NCI-H1436 treated with DMSO at 0.1 percent for 48 hours (cell line): ENCODE measurements at places on chromosomes 13 and 19.

GRCh38 chr13:29513002-29513980, 82.2 kb downstream of the SLC7A1 start:
- DNase-seq: no peak

DNA sequence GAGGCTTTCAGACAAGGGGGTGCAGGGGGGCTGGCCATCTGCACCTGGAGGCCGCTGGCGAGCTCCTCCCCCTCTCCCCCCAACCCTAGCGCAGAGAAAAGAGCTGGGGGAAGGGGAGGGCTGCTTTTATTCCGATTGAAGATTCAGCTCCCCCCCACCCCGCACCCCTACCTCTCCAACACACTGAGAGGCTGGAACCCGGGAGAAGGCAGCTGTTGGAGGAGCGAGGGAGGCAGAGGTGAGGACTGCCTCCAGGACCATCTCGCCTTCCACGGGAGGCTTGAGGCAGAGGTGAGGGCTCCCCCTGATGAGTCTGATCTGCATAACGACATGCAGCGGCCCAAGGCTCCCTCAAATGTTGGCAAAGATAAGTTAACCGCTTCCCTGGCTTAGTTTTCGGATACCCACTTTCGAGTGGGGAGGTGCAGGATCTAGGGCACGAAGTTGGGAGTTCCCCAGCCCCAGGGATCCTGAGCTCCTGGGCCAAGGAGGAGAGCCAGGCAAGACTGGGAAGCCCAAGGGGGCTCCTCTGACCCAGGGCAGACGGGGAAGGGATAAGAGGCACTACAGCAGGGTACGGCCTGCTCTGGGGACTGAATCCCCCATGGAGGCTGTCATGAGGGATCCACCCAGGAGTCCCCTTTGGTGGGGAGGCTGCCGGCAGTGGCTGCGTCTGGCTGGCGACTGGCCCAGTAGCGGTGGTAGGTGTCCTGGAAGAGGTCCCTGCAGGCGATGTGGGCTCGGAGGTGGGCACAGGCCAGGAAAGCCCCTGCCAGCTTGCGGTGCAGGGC, 1.2 kb upstream of the NUMBL start:
- no peak for DNase-seq

DNA sequence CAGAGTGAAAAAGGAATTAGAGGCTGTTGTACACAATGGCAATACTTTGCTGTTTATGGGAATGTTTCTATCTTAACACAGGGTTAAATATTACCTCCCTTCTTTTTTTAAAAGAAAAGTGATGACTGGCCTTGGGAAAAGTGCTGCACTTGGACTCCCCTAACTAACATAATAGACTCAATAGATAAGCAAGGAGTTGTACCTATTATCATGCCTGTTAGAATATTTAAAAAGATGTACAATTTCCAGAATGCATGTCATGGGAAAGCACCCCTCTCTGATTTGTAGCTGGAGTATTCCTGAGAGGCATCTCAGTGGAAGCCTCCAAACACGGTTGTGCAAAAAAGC, 79.3 kb upstream of the GPC6 start:
- DNase-seq: no peak

DNA sequence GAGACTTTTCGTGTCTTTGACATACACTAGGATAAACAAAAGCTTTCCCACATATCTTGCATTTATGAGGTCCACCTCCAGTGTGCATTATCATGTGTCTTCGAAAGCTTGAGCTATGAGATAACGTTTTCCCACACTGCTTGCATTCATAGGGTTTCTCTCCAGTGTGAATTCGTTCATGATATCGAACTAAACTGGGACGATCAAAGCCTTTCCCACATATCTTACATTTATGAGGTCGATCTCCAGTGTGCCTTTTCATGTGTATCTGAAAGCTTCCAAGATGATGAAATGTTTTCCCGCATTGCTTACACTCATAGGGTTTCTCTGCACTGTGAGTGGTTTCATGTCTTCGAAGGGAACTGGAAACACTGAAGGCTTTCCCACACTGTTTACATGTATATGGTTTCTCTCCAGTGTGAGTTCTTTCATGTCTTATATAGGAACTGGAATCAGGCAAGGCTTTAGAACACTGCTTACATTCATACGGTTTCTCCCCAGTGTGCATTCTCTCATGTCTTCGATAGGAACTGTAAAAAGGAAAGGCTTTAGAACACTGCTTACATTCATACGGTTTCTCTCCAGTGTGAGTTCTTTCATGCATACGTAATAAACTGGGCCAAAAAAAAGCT, 14.5 kb downstream of the ZNF563 start:
- DNase-seq: no peak

- DNase-seq: no peak
Observed at GRCh38 chr13:77836423-77836822, 82.2 kb downstream of the EDNRB start.

- no peak for DNase-seq
Observed at GRCh38 chr19:2101417-2102335, 5.0 kb downstream of the IZUMO4 start.

DNA sequence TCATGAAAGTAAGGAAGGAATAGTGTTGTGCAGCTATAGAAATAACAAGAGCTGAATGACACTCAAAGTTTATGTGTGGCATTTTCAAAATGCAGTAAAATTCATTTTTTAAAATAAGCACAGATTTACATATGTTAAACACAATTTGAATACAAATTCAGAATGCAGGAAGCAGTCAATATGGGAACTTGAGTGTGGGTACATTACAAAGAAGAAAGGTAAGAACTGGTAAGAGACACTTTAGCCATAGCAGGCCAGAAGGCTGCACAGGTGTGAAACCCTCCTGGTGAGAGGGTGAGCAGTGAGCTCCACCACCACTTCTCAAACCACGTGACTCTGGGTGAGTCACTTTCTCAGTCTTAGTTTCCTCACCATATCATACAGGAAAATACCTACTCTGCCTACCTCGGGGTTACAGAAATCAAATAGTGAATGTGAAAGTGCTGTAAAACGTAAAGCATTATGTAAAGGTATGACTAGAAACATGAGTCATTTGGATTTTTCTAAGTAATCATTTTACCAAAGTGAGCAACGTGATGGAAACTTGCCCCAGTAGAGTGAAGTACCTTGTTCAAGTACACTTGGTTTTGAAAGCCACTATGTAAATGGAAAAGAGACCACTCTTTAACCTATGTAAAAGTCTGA, 40.5 kb downstream of the USP12 start:
- DNase-seq: no peak

- no peak for DNase-seq
Observed at GRCh38 chr19:49475995-49476880, 2.2 kb downstream of the FLT3LG start.

DNA sequence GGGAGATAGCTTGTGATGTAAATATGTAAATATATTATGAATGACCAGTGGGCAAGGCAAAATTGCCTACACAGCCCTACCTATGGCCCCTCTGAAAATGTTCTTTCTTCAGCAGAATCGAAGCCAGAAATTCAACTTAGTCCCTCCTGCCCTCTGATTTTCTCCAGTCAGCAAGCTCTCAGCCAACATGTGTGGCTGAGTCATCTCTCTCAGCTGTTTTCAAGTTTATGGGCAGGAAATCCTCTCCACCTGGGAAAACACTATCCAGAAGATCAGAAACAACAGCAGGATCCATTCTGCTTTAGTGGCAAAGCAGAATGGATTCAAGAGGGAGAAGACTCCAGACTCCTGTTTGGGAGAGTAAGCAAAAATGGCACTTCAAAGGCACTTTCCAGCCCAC, 8.9 kb upstream of the ZNF527 start:
- DNase-seq: no peak

GRCh38 chr19:8338835-8339234, 4.2 kb downstream of the KANK3 start:
- DNase-seq: no peak

DNA sequence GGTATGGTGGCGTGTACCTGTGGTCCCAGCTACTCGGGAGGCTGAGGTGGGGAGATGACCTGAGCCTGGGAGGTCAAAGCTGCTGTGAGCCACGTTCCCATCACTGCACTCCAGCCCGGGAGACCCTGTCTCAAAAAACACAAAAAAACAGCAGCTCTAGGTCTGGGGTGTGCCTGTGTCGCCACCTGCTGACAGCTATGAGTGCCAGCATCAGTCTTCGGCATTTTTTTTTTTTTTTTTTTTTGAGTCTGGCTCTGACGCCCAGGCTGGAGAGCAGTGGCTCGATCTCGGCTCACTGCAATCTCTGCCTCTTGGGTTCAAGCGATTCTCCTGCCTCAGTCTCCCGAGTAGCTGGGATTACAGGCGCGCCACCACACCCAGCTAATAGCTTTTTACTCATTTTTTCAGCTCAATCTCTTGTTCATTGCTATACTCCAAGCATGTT, 10.1 kb downstream of the AP2S1 start:
- no peak for DNase-seq

GRCh38 chr19:34837262-34837661, 64.2 kb upstream of the ZNF599 start:
- DNase-seq: no peak

GRCh38 chr19:44851427-44851826, 5.3 kb downstream of the NECTIN2 start:
- no peak for DNase-seq

DNA sequence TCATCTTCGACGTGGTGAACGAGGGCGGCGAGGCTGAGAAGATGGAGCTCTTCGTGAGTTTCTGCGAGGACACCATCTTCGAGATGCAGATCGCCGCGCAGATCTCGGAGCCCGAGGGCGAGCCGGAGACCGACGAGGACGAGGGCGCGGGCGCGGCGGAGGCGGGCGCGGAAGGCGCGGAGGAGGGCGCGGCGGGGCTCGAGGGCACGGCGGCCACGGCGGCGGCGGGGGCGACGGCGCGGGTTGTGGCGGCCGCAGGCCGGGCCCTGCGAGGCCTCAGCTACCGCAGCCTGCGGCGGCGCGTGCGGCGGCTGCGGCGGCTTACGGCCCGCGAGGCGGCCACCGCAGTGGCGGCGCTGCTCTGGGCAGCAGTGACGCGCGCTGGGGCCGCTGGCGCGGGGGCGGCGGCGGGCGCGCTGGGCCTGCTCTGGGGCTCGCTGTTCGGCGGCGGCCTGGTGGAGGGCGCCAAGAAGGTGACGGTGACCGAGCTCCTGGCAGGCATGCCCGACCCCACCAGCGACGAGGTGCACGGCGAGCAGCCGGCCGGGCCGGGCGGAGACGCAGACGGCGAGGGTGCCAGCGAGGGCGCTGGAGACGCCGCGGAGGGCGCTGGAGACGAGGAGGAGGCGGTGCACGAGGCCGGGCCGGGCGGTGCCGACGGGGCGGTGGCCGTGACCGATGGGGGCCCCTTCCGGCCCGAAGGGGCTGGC, 52.6 kb downstream of the MAP4K1 start:
- DNase-seq: no peak

GRCh38 chr13:78383071-78383484, 220.3 kb downstream of the POU4F1 start:
- DNase-seq: no peak

DNA sequence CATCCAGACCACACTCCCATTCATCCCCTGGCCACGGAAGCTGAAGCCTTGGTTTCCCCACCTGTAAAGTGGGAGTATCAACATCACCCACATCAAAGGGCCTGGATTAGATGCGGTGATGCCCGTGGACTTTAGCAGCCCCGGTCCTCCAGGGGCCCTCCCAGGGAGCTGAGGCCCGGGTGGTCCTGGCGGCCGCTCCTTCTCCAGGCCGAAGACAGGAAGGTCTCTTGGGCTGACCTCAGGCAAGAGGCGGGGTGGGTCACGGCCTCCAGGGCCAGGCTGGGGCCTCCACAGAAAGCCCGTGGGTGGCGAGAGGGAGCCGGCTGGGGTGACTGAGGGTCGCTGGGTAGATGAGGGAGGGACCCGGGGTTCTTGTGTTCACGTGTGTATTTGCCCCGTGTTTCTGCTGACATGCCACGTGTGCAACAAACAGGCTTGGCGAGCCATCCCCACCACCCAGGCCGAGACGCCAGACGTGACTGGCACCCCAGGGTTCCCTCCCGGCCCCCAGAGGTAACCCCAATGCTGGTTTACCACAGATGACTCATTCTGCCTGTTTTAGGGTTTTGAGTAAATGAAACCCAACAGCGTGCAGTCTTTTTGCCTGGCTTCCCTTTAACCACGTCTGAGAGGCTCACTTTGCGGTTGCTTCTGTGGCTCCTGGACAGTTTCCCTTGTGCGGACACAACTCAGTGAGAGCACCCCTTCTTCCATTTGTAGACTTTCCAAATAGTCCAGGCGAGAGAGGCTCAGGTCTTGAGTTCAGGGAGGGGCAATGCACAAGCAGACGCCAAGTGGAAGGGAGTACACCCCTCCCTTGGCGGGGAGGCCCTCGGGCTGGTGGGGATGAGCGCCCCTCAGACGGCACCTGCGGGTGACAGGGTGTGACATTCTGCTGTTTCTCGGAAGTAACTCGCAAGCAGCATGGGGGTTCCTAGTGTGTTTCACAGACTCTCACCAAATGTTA, 42.9 kb downstream of the C13orf46 start:
- no peak for DNase-seq

GRCh38 chr19:51668216-51668615, 21.6 kb upstream of the SIGLEC14 start:
- no peak for DNase-seq

DNA sequence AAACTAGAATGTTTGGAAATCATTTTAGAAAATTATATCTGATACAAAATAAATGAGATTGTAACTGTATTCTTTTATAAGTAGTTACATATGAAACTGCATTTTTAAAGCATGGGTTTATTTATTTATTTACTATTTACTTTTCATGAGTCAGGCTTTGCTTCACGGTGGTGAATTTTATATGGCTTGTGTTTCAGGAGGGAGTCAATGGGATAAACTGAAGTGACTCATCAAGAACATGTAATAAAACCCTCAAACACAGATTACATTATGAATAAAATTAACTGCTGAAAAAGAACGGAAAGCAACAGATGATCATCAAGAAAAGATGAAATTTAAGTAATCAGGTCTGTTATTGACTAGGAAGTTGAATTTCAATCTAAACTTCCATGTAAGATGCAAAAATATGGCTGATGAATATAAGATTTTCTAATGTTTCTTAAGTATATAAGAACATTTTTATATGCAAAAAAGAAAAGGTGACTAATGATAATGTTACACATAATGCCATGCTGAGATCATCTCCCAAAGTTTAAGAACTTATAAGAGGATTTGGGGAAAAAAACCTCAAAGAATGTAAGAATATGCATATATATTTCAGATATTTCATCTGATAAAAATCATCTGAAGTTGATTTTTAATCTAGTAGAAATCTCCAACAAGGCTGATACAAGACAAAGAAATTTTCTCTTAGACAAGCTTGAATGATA, 383.6 kb downstream of the SLITRK1 start:
- DNase-seq: no peak

GRCh38 chr19:10544753-10545251, 1.1 kb downstream of the ATG4D start:
- DNase-seq: no peak

DNA sequence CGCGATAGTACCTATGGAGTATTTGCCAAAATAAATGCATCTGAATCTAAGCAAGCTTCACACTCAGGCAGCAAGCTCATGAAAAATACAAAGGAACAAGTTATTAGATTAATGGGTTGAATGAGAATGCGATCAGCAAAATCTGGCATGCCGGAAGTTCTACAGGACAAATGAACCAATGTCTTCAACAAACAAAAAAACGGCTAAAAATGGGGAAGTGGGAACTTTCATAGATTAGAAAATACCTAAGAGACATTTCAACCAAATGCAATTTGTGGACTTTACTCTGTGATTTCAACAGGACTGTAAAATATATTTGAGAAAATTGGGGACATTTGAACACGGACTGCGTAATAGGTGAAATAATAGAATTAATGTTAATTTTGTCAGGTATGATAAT, 22.4 kb upstream of the RNASEH2B start:
- DNase-seq: no peak

- no peak for DNase-seq
Observed at GRCh38 chr13:79604752-79605151, 123.8 kb downstream of the NDFIP2 start.
